GM13977 (cell line): ENCODE measurements at places on chromosomes 12 and 14.

- no peak for DNase-seq
Measured at GRCh38 chr12:54036620-54037359, 3.9 kb downstream of the HOXC5 start.

DNA sequence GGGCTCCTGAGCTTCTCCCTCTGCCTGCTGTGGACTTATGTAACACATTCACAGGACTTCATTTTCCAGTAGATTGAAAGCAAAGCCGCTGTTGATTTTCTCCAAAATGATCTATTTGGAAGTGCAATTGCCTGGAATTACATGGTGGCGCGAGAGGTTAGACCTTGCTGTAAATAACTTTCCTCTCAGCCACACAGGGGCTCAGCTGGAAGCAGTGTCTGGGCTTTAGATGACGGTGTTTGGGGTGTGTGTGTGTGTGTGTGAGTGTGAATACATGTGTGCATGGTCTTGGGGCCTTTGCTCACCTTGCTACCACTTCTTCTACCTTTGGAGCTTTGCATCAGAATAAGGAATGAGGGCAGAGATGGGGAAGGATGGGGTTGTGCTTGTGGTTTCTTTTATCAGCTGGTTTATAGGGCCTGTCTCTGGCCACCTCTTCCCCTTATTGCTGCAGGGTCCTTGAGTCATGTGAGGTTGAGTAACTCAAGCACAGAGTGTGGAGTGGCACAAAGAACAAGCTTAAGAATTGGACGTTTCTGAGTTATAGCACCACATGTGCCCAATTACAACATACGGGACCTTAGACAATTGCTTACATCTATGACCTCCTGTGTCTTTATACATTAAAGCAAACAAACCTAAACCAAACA lies 280.6 kb downstream of the NRXN3 start:
- no peak for DNase-seq

DNA sequence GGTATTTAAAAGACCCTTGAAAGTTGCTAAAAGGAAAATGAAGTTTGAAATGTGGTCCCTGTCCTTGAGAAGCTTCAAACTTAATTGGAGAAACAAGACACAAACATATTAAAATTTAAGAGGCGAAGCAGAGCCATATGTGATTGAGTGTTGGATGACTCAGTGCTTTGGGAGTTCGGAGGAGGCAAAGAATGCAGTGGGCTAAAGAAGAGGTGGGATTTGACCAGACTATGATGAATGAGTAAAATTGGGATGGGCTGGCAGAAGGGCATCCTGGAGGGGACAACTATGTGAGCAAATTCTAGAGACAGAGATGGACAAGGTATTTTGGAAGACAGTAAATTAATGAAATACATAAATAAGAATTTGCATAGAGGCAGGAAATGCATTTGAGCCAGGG lies 358.6 kb downstream of the EGLN3 start:
- no peak for DNase-seq

DNA sequence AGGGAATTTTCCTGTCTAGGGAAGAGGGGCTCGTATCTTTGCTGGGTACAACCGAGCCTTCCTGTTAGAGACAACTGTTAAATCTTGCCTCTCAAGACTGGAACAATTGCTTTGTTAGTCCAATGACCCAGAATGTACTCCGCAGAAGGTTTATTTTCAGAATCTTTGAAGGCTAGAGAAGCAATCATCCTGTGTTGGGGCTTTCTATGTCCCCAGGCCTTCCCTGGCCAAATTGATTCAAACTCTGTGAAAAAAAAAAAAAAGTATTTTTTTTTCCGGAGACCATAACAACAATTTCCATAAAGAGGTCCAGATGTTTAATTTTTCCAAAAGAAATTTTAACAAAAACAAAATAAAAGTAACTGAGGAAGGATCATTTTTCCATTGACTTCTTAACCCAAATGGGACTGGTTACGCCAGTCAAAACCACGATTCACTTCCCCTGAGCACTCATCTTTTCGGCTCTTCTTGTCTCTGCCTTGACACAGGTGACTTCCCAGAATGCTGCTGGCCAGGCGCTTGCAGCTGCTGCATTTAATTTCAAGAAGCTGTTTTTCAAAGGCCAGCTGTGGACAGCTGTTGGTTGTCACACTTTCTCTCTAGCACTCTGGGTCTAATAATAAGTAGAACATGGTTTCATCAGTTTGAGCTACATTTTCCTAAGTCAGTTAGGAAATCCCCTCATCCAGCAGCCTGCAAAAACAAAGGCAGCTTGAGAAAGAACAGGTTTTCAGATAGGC lies 81.6 kb upstream of the MANSC4 start:
- peak; percentile 39 for DNase-seq

- no peak for DNase-seq
Measured at GRCh38 chr14:75495399-75495798, 26.9 kb upstream of the BATF start.

GRCh38 chr12:1829306-1829900 lies 9.0 kb downstream of the LRTM2 start:
- no peak for DNase-seq

GRCh38 chr14:91327250-91327595 lies 82.7 kb upstream of the GPR68 start:
- no peak for DNase-seq

GRCh38 chr12:4275870-4276301 lies 2.3 kb downstream of the CCND2 start:
- DNase-seq = no peak

GRCh38 chr14:96888158-96888557 lies 91.0 kb downstream of the VRK1 start:
- DNase-seq = peak; percentile 8

- DNase-seq = no peak
Measured at GRCh38 chr12:53988541-53989226, 3.7 kb downstream of the HOXC10 start.

DNA sequence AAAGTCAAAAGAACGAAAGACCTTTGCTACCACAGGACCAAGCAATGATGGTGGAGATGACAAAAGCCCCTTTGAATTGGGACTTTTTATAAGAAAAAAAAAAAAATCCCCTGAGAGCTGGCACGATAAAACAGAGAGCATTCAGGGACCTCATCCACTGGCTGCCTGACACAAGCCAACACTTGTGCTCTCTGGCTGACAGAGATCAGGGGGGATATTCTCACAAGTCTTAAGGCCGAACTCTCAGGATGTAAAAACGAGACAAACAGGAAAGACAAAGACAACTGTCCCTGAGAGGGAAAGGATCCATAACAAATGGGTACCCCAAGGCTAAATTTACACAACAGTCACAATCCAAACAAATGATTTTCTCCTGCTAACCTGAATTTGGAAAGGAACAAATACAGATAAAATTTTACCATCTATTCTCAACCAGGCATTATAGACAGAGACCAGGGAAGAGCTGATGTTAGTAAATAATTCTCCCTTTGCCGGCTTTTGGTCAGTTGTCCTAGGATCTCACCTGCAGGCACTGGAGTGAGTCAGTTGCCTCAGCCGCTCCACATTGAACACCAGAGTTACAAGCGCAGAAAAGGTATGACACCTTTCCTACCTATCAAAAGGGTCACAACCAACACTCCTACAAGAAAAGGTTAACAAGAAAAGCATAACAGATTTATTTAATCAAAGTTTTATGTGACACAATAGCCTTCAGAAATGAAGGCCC lies 37.9 kb upstream of the GARIN6 start:
- DNase-seq = no peak

GRCh38 chr12:89655841-89656240 lies 52.8 kb downstream of the ATP2B1 start:
- no peak for DNase-seq

GRCh38 chr12:42908712-42909111 lies 319.2 kb upstream of the PRICKLE1 start:
- DNase-seq = no peak

DNA sequence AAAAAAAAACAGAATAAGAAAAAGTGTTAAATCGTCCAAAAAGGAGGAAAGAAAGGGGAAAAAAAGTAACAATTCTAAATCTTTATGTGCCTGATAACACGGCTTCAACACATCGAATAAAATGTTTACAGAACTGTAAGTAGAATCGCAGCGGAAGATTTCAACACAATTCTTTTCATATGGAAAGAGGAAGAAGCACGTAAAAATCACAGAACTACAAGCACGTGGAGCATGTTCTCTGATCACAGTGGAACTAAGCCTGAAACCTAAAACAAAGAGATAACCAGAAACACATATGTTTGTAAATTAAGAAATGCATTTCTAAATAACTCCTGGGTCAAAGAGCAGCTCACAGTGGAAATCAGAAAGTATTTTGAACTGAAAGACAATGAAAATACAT lies 8.7 kb downstream of the CLEC7A start:
- no peak for DNase-seq

DNA sequence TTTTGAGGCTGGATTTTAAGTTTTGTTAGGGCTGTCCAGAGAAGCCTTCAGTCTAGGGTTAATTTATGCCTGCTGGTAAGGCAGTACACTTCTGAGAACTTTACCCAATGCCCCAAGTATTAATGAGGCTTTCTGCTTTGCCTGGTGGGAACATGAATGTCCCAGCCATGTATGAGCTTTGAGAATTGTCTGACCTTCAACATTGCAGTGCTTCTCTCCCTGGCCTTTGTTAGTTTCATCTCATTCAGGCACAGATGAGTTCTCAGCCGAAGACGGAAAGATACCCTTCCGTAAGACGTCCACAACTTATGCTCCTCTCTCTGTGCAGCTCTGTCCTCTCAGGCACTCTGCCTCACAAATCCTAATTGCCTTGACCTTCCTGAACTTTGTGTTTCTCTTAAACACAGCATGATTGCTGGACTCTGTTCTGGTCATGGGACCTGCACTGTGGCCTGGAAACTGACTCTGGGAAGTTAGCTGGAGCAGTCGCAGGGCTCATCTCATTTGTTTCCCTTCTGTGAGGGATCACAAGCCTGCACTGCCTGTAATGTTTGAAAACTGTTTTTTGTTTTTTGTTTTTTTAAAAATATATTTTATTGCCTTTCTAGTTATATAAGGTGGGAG lies 15.7 kb downstream of the CHPT1 start:
- DNase-seq = no peak

GRCh38 chr12:113862590-113863454 lies 103.3 kb downstream of the RBM19 start:
- DNase-seq = peak; percentile 55

DNA sequence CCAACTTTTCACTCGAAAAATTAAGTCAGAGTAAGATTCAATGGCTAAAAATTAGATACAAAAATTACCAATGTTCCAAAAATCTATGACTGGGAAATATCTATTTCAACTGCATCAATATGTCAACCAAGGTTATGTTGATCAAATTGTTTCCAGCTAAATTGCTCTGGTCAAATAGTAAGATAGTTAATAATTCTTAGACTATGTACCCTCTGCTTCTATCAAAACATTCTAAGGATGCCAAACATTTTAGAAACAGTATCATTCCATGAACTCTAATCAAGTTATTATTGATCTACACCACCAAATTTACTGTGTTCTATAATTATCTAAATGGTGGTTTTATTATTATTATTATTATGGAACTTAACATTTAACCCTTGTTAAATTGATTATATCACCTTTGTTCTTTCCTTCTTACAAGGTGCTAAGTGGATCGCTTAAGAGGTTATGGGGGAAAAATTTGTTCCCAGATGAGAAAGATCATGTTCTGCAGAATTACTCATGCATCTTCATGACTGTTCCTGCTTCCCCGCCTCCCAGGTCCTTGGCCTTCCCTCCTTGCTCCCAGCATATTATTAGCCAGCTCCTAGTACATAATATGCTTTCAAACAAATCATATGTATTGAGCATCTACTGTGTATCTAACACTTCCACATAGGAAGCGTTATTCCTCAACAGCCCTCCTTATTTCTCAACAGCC lies 240.5 kb upstream of the KRR1 start:
- no peak for DNase-seq
